Gastroesophageal sphincter (tissue), 4 donors: ENCODE measurements at places on chromosomes 11 and 22. TPM values are rescaled to one million over a fixed set of nuclear protein-coding genes. Genes with fewer than 3 reads are reported as not detected.

The INS gene
- not detected for total RNA-seq

The FAM227A gene
- total RNA-seq = 1.2 TPM

GRCh38 chr22:19700790-19701419 lies 13.4 kb upstream of the SEPTIN5 start:
- no peak for ATAC-seq

DNA sequence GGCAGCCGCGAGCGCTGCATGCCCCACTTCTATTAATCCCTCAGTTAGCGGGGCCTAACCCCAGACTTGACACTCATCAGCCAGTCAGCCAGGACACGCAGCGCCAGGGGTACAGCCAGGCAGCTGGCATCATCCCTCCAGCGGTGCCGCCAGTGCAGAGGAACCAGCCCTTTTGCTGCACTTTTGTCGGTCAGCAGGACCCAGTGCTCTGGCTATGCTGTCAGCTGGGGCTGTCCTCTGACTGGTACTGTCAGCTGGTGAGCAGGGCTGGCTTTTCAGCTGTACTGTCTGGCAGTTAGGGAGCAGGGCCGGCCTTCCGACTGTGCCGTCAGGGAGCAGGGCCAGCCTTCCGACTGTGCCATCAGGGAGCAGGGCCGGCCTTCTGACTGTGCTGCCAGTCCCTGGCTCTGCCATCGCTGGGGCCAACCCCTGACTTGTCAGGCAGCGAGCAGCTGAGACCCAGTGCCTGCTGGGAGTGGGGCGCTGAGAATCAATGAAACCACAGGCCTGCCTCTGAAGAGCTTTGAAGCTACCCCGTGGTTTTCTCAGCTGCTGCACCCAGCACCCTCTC lies 115.4 kb downstream of the KIAA1671 start:
- peak; percentile 56 for ATAC-seq

The CASP12 gene
- total RNA-seq = 2.0 TPM

GRCh38 chr11:15865212-15865987 lies 490.9 kb downstream of the SOX6 start:
- ATAC-seq = no peak

The SAA4 gene
- total RNA-seq = not detected

The MS4A3 gene
- total RNA-seq = not detected

The OR8D1 gene
- total RNA-seq = not detected

The ZC3H12C gene
- 25.5 TPM for total RNA-seq
